Astrocyte of the spinal cord (primary cell): ENCODE measurements at places on chromosomes 11 and 22.
A peak's percentile ranks its signal among the peaks of the same experiment; 100 is the strongest.

GRCh38 chr22:48898524-48899250 lies 929.0 kb downstream of the BRD1 start:
- DNase-seq, result no peak

GRCh38 chr22:30628491-30628890 lies 7.1 kb upstream of the SLC35E4 start:
- DNase-seq, result no peak

- DNase-seq, result no peak
Observed at GRCh38 chr22:47589271-47590250, 827.1 kb downstream of the TBC1D22A start.

DNA sequence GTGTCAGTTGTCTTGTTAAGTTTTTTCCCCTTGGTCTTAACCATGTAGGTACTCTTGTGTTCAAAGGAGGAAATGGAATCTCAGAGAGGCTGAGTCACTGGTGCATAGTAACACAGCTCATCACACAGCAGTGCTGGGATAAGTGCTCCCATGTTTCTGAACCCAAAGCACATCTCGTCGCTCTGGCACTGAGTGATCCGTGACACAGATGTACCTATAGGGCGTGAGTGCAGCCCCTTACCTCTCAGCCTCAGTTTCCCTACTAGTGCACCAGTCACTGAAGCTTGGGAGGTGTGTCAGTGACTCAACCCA lies 234.0 kb downstream of the ST3GAL4 start:
- DNase-seq, result no peak

- no peak for DNase-seq
Observed at GRCh38 chr11:61279934-61280659, 15.0 kb downstream of the VWCE start.

GRCh38 chr11:75337195-75337654 lies 14.2 kb downstream of the ARRB1 start:
- DNase-seq, result no peak

DNA sequence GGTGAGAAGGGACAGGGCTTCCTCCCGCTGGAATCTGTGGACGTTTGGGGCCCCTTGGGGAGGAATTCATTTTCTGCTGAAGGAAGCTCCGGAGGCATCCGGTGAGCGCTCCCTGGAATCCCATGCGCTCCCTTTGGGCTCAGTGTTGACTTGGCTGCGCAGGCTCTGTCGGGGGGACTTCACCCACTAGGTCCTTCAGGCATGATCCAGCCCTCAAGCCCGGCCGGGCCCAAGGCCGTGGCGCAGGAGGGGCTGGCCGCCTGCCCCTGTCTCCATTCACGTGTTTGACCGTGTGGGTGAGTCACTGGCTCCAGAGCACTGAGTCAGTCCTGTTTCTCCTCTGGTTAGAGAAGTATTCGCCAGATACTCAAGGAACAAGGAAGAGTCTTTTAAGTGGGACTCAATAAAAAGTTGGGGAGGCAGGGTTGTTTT lies 1.4 kb downstream of the CTTN start:
- peak; percentile 97 for DNase-seq
